Glutamatergic neuron (in vitro differentiated cells): ENCODE measurements at places on chromosomes 11 and 22.
A peak's percentile ranks its signal among the peaks of the same experiment; 100 is the strongest.

DNA sequence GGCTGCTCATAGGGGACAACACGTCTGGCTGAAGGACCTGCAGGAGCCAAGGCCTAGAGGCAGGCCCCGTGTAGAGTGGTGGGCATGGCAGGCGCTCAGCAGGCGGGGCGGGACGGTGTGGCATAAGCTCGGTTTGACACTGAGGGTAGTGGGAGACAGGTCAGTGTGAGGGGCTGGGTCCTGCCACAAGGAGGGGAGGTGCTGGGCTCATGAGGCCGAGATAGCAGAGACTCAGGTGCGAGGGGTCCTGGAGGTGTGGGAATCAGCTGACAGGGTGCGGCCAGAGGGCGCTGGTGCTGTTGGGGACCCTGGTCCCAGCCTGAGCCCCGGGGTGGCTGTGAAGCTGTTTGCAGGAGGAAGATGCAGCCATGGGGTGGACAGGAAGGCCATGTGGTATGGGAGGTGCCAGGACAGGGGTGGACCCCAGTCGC, 6.7 kb downstream of the SLC22A12 start:
- peak; percentile 2 for DNase-seq

DNA sequence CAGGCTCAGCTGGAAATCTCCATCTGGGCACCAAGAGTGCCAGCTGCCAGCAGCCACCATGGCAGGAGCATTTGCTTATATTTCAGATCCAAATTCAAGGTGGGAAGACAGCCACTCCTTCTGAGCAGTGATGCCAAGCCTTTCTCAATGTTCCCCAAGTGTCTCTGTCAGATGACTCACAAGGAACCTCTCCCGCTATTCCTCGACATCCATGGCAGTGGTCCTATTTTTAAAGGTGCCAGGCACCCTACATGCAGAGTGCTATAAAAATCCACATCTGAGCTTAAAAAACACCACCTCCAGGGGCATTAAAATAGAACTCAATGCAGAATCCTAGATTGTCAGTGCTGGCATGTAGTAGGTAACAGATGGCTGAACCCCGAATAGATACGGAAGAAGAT, 112.1 kb downstream of the SLC1A2 start:
- DNase-seq: no peak

DNA sequence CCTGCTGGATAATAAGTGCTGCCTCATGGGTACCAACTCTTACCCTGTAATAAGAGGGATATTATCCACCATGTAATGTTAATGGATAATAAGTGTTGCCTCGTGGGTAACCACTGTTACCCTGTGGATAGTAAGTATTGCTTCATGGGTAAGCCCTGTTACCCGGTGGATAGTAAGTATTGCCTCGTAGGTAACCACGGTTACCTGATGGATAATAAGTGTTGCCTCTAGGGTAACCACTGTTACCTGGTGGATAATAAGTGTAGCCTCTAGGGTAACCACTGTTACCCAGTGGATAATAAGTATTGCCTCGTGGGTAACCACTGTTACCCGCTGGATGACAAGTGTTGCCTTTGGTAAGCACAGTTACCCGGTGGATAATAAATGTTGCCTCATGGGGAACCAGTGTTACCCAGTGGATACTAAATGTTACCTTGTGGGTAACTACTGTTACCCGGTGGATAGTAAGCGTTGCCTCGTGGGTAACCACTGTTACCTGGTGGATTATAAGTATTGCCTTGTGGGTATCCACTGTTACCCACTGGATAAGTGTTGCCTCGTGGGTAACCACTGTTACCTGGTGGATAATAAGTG, 18.6 kb upstream of the NXPE4 start:
- DNase-seq: no peak

GRCh38 chr11:35276396-35277145, 137.6 kb downstream of the CD44 start:
- no peak for DNase-seq

- DNase-seq: no peak
Measured at GRCh38 chr11:13183094-13183825, 94.3 kb upstream of the BMAL1 start.

DNA sequence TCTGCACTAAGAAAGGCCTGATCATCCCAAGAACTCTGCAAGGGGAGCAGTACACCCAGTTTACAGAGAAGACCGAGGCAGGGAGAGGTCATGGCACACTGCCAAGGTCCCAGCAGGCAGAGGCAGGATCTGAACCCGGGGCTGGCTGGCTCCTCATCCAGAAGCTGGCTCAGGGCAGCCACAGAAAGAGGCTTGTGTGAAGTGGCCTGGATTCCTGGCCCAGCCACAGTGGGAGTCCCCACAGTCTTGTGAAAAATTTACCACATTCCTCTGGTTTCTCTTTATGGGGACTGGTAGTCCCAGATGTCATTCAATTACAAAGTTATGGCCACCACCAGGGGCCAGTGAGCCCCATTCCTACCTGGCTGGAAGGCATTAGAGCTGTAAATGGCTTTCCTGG, 440.5 kb downstream of the MIAT start:
- no peak for DNase-seq

- DNase-seq: no peak
Measured at GRCh38 chr11:19323502-19323901, 82.8 kb upstream of the E2F8 start.

DNA sequence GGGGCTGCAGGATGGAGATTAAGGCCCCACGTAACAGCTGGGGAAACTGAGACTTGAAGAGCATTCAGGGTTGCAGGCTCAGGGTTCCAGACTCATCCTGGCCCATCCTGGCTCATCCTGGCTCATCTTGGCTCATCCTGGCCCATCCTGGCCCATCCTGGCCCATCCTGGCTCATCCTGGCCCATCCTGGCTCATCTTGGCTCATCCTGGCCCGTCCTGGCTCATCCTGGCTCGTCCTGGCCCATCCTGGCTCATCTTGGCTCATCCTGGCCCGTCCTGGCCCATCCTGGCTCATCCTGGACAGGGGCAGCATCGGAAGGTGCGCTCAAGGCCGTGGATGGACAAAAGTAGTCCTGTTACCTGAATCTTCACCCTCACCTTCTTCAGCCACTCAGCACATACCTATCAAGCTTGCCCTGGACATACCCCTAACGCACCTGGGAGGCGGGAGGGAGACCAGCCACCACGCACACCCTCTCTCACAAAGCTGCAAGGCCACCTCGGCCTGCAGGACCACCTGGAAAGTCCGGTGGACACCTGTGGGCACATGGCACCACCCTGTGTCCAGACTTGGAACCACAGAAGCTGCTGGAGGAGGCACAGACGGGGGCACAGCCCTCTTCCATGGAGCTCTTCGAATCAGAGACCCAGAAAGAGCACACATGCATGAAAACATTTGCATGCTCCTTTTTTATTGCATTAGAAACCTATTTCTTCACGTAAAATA, 20.3 kb upstream of the NLRP6 start:
- DNase-seq: no peak

GRCh38 chr11:93988912-93989311, 32.2 kb upstream of the HEPHL1 start:
- no peak for DNase-seq

DNA sequence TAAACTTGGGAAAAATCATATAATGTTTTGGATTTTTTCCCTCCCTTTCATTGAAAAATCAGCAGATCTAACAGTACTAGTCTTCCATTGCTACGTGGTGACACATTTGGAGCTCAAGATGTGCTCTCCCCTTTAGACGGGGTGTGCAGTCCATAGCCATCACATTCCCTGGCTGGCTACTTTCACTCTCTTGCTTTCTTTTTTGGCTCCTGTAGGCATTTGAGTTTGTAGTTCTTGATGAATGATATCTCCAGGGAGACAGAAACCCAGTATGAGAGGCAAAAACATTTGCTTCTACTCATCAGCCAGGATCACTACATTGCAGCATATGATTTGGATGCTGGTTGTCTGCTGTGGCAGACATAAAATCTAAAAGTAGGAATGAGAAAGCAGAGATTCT, 12.1 kb downstream of the CCDC81 start:
- no peak for DNase-seq

GRCh38 chr11:35250621-35251020, 111.7 kb downstream of the CD44 start:
- DNase-seq: no peak

GRCh38 chr22:22344430-22344829, 99.8 kb downstream of the VPREB1 start:
- no peak for DNase-seq

GRCh38 chr11:33525789-33526188, 174.8 kb downstream of the C11orf91 start:
- no peak for DNase-seq

- no peak for DNase-seq
Measured at GRCh38 chr11:119885067-119885466, 156.1 kb upstream of the NECTIN1 start.

DNA sequence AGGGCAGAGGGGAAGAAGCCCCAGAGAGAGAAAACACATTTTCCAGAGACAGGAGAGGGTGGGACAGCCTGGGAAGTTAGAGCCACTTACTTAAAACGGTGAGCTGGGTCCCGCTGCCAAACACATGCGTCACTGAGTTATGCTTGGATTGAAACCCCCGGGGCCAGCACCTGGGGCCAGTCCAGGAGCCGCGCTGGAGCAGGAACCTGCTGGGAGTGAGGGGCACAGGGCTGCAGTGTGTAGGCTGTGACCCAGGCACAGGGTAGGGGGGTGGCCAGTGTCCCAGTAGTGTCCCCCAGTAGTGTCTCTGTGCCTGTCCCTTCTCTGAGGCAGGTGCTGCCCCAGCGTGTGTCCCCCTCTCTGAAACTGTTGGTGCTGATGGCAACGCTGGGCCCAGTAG, 5.2 kb downstream of the IGLL1 start:
- no peak for DNase-seq

- DNase-seq: no peak
Measured at GRCh38 chr11:31926106-31926505, 115.0 kb upstream of the PAX6 start.

- DNase-seq: no peak
Measured at GRCh38 chr11:57205041-57205641, 23.4 kb downstream of the LRRC55 start.

DNA sequence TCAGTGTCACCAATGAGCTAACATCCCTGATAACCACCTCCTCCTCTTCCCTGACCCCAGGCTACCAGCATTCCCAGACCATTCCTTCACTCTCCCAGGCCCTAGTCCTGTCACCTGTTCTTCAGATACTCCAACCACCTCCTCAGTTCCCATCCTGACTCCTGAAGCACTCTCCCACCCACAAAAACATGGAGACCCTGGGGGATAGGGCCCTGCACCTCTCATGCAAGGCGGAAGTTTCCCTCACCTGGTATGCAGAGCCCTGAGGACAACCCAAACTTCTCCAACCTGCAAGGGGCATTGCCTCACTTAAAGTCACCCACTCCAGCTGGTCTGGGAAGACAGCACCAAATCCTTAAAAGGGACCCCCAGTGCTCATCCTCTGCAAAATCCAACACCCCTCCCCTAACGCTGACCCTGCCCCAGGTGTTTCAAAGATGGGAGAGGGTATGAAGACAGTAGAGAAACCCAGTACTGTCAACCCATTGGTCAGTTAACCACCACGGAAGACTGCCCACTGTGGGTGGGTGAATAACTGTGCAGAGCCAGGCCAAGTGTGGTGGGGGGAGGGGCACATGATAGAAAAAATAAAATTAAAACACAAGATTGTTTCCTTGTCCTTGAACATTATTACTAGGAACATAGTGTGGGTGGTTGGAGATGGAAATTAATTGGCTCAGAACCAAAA, 1.4 kb downstream of the TNKS1BP1 start:
- no peak for DNase-seq

- DNase-seq: no peak
Measured at GRCh38 chr11:102001657-102002338, 45.4 kb upstream of the CFAP300 start.

- DNase-seq: no peak
Measured at GRCh38 chr11:120612513-120613263, 101.1 kb downstream of the GRIK4 start.

DNA sequence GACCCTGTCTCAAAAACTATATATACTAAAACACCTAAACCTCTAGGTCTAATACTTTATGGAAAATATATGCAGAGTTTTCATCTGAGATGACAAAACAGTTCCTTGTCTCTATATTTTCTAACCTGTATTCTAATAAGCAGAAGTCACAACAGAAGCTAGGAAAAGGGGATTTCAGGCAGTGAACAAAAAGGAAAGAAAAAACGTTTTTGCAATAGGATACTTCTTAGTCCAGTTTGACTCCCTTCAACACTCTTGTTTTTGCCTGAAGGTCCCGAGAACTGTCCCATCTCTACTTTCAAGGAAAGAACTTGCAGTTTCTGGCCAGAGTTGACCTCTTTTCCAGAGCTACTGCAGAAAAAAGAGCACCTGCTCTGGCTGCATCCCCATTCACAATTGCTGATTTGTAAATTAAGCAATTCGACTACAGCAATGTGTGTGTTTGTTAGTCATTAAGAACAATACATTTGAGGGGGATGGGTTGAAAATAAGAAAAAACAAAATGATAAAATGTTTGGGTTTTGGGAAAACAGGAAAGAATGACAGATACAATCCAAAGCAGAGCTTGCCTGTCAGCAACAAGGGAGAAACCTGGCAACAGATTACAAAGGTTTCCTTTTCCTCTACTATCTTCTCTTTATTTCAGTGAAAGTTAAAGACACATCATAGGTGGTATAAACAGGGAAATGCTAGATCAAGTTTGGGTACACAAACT, 160.0 kb downstream of the FCHSD2 start:
- DNase-seq: no peak

- DNase-seq: no peak
Measured at GRCh38 chr11:115644856-115645255, 140.6 kb upstream of the CADM1 start.

GRCh38 chr22:45976254-45977002, 534 bp downstream of the WNT7B start:
- no peak for DNase-seq

DNA sequence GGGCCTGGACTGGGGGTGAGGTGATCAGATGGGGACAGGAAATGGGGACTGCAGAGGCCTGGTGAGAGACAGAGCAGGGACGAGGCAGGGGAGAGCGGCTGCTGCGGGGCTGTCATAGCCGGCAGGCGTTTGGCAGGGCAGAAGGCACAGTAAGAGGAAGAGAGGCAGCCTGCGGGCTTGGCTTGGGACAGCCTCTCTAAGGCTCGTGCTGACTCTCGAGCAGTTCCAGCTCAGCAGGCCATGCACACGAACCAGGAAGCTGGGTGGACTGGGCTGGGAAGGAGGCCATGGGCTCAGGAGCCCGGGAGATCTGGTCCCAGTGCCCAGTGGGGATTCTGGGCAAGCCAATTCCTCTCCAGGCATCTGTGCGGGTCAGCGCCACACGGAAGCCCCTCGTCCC, 19.6 kb upstream of the EIF3D start:
- DNase-seq: peak; percentile 44

DNA sequence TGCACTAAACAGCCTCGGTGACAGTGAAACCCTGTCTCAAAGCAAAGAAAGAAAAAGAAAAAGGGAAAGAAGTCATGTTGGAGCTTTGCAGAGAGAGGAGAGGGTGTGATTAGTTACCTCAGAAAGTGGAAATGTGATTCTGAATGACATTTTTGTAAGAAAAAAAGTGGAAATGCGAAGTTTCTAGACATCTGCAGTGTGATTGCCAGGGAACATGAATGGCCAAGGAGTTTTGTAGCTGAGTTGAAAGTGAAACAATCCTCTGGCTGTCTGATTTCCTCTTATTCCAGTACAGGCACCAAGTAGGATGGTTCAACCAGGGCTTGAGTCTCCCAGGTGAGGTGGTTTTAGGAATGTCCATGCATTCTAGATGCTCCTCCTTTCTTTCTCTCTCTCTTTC, 17.8 kb upstream of the SYVN1 start:
- no peak for DNase-seq

- no peak for DNase-seq
Measured at GRCh38 chr11:76794371-76795289, 11.5 kb downstream of the TSKU start.

- DNase-seq: no peak
Measured at GRCh38 chr11:63564056-63564774, 1.0 kb upstream of the PLAAT2 start.
